ENCODE measurements at places on chromosomes 12 and 14.

GRCh38 chr12:109473006-109473405 lies 4.1 kb downstream of the KCTD10 start:
- DNase-seq: no peak

- DNase-seq: peak; percentile 17
Observed at GRCh38 chr12:49553512-49554088, 14.3 kb downstream of the MCRS1 start.

GRCh38 chr14:68744613-68745012 lies 48.3 kb downstream of the ZFP36L1 start:
- DNase-seq: no peak

GRCh38 chr14:101909371-101910096 lies 54.8 kb upstream of the DYNC1H1 start:
- no peak for DNase-seq

- DNase-seq: no peak
Observed at GRCh38 chr12:77943466-77943865, 112.8 kb downstream of the NAV3 start.

DNA sequence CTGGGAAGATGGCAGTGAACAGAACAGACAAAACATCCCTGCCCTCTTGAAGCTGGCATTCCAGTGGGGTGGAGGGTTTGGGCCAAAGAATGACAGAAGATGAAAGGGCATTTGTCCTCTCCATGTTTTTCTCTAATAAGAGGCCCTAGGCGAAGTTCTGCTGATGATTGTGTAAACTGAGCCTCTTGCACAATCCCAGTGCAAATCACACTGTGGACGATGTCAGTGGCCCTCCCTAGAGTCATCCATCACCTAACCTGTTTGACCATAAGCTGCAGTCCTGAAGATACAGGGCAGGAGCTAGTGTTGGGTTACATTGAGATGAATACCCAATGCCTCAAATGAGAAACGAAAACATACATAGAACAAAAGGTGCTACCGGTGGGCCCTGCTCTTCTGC lies 622.4 kb upstream of the TBX3 start:
- DNase-seq: no peak

- no peak for DNase-seq
Observed at GRCh38 chr12:89448526-89448925, 76.1 kb downstream of the GALNT4 start.

- DNase-seq: no peak
Observed at GRCh38 chr14:36656687-36657398, 4.8 kb upstream of the PAX9 start.

DNA sequence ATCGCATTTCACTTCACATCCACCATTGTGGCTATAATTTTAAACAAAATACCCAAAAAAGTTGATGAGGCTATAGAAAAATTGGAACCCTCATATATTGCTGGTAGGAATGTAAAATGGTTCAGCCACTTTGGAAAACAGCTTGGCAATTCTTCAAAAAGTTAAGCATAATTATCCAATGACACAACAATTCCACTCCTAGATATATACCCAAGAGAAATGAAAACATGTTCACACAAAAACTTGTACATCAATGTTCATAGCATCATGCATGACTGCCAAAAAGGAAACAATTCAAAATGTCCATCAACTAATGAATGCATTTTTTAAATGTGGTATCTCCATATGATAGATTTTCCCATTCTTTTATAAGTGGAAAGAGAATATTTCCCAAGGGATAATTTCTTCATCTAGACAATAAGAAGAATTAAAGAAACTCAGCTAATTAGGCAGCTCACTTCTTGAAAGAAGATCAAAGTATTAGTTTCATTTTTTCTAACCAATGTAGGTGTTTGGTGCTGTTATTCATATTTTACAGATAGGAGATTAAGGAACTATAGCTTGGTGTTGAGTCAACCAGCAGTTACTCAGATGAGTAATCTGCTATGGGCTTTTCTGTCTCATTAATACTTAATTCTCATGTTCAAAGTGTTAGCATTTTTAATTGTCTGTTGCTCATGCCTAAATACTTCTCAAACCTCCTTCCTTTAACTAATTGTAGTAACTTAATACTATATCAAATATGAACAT lies 32.8 kb downstream of the YEATS4 start:
- DNase-seq: no peak

GRCh38 chr14:24843494-24843893 lies 206.5 kb downstream of the STXBP6 start:
- DNase-seq: no peak

DNA sequence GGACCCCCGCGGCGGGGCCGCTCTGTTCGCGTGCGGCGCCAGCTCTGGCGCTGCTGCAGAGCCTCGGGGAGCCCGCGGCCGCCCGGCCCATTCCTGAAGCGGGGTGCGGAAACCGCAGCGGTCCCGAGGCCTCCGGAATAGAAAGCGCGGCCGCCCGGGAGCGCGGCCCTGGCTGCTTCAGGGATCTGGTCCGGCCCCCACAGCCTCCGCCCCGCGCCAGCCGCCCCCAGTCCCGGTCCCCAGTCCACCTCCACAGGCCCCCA lies 204 bp downstream of the HSP90AA1 start:
- no peak for DNase-seq

GRCh38 chr12:105803292-105803691 lies 335.5 kb downstream of the NUAK1 start:
- no peak for DNase-seq

DNA sequence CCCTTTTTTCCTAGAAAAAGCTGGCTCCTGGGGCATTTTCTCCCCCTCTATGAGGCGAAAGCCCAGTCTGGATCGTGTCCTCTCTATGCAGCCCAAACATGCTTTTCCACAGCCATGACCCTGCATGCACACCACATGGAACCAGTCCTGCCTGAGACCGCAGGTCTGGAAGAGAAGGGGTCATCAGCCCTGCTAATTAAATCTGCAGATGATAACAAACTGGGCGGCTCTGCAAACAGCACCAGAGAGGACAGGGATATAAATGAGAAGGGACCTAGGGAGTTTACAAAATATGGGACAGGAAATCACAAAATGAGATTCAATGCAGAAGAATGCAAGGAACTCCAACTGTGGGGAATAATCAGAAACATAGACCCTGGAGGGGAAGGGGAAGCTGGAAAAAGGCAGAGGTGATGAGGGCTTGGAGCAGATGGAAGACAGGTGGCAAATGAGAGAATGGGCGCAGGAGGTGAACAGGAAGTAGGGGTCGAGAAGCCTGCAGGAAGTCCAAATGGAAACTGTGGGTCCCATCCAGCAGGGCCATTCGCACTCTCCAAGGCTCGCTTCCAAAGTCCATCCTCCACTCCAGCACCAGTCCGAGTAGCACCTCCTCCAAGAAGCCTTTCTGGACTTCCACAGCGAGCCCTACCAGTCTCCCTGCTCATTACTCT lies 76.3 kb downstream of the ANO2 start:
- DNase-seq: no peak

DNA sequence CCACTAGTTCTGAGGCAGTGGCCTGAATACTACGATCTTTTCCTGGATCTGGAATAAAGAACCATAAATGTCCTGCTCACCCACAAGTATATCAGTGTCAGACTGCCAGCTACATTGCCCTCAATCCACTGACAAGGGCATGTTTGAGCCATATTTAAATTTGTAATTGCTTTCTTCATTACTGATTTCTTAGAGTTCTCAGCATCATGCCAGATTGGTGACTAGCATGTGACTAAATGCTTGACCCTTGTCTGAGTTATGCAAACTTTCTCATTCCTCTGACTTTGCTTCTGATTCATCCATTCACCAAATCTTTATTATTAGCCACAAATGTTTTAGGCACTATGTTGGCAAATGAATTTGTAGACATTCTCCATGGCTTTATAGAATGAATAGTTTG lies 143.6 kb upstream of the SLC16A7 start:
- DNase-seq: no peak

DNA sequence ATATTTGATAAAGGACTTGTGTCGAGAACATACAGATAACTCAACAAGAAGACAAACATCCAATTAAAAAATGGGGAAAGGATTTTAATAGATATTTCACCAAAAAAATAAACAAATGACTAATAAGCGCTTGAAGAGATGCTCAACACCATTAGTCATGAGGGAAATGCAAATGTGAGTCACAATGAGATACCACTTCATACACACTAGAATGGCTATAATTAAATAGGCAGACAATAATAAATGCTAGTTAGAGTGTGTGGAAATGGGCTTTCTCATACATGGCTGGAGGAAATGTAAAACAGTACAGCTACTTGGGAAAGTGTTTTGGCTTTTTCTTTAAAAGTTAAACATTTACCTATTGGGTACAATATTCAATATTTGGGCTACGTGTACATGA lies 34.8 kb downstream of the DLK1 start:
- DNase-seq: no peak

DNA sequence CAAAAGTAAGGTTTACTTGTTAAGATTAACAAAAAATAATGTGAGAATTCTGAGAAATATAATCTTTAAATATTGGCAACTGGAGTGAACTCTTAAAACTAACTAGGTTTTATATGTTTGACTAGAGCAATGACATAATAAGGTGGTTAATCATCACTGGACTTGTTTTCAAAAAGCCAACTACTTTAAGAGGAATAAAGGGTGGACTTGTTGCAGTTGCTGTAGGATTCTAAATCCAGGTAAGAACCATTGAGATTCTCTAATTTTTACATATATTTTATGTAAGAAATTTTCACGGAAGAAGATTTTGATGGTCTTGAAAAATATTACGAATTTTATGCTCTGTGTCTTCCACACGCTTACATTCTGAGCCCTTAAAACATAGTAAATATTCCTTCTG lies at the start of gene SLCO1B1:
SLCO1B1 (plus strand) TSS at position 197 of the 400 bp plus-strand sequence. CDS start 10,381 bp downstream, outside the sequence.
- DNase-seq: no peak

DNA sequence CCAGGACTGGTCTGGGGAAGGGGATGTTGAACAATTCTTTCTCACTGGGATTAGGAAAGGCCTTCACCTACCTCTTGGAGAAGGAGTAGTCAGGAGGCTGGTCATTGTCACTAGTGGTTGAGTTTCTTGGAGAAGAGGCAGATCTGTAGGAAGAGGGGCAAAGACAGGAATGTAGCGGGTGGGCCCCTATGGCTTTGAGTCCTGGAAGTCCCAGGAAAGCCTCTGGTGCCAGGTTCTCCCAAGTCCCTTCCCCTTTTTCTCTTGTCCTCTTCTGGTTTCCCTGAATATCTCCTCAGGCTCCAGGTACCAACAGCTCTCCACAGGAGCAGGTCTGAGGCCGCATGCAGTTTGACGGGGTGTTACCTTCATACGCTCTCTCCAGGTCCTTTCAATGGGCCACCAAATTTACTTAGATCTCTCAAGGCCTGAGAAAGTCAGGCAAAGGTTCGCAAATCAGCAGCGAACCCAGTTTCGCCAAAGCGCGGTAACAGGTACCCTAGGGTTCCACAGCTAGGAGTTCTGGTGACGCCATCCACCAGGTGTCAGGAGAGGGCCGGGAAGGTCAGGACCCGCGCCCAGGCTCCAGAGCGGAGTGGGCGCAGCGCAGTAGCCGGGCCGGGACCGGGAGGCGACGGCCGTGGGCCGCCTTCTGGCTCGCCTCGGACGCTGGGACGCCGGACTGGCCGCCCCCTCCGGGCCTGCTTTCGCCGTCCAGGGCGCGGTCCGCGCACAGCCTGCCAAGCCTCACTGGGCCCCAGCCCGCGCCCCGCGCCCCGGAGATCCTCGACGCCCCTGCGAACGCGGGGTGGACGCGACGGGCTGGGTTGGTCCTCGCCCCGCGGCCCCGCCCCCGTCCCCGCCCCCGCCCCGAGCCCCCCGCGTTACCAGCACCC lies 795 bp downstream of the SMAGP start:
- no peak for DNase-seq

GRCh38 chr14:64719601-64720000 lies 15.4 kb downstream of the PLEKHG3 start:
- no peak for DNase-seq

DNA sequence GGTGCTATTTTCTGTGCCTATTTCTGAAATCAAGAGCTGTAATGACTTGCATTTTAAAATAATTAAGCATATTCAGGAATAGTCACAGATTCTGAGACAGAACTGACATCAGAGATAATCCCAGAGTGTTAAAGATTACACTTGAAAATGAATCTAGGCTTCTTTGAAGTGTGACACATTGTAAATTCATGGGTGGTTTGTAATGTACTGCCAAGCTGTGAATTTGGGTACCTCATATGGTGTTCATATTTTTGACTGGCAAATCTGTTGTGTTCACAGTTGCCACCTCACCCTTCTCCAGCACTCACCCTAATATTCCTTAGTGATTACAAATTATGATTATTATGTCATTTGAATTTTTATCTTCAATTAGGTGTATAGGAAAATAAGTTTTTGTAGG lies 78.5 kb upstream of the CSRP2 start:
- DNase-seq: no peak

DNA sequence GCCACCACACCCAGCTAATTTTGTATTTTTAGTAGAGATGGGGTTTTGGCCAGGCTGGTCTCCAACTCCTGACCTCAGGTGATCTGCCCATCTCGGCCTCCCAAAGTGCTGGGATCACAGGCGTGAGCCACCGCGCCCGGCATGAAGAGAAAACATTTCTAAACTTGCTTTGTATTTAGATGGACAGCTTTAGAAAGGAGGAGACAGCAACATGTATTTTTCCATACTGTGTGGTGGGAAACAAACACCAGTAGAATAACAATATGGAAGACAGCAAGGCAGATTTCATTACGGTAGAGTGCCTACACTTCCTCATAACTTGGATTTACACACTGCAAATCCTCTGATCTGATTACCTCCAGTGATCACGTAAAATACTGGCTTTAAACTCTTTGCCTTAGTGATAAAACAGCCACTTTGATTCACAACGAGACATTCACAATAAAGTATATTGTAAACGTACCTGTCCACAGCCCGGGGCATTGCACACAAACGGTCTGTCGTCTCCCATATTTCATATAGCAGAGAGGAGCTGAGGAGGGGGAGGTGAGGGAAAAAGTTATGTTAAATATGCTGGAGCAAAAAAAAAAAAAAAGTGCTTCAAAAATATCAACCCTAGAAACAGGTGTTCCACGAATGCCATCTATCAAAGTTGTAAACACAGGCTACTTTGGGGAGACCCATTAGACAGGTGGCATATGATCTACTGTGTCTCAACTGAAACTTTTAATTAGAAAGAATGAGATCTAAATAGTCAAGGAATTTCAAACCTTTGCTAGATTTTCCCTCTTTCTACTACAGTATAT lies 25.5 kb downstream of the ATF7 start:
- DNase-seq: no peak

- no peak for DNase-seq
Observed at GRCh38 chr12:28955931-28956330, 193.1 kb upstream of the FAR2 start.

GRCh38 chr14:105176513-105176912 lies 4.6 kb downstream of the NUDT14 start:
- DNase-seq: no peak

- no peak for DNase-seq
Observed at GRCh38 chr12:28104903-28105864, 85.1 kb upstream of the CCDC91 start.

DNA sequence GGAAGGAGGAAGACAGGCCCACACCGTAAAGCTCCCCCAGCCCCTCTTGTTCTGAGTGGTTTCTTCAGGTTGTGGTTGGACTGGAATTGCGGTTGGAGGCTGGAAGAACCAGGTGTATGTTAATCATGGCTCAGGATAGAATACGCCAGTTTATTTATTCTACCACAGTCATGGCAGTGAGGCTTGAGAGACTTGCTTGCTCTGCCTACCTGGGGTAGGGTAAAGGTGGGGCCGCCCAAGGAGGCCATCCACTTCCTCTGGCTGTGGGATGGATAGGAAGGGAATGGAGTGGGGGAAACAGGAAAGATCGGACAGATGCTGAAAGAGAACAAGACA lies 8.1 kb downstream of the SHMT2 start:
- no peak for DNase-seq

GRCh38 chr12:32586390-32586789 lies 92.7 kb upstream of the DNM1L start:
- peak; percentile 38 for DNase-seq
